ENCODE measurements at places on chromosomes 11 and 22.

- DNase-seq, result no peak
Measured at GRCh38 chr22:48702573-48703264, 1125.0 kb downstream of the BRD1 start.

GRCh38 chr11:44791316-44791925 is 64.7 kb downstream of the TSPAN18 start:
- no peak for DNase-seq

- DNase-seq, result no peak
Measured at GRCh38 chr22:37996515-37997246, 12.3 kb upstream of the SOX10 start.

GRCh38 chr22:44224166-44224565 is 43.4 kb downstream of the PARVG start:
- no peak for DNase-seq

DNA sequence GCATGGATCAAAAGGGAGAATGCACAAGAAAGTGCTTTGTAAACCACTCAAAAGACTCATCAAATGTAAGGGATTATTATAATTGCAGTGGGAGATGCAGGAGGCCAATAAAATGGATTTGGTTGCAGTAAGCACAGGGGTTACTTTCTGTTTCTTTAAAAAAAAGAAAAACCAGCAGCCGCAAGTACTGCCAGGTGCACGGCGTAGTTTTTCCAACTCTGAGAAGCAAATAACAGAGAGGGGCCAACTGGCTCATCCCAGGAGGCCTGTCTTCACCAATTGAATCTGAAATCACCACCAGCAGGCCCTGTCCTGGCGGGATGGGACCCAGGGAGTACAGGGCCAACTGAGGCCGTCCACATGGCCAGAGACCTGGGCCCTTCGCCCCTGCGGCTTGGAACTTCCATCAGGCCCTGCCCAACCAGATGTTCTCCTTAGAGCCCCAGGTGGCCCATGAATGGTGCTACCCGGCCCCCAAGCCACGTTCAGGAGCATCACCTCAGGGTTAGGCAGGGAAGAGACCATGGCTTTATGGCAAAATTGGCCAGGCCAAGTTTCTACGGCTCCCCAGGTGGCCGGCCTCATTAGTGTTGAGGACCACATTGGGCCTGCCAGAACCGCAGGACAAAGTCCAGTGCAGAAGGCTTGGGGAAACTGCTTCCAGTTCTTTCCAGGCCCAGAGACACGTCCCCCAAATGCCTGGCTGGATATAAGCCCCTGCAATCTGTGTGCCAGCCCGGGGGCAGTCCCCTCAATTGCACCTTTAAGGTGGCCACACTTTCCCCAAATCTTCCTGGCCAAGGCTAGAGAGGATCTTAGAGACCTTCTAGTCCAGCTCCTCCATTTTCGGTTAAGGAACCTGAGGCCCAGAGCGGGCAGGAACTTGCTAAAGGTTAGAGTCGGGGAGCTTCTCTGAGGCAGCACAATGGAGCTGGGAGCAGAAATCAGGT is 61.7 kb downstream of the CHRDL2 start:
- DNase-seq, result no peak

DNA sequence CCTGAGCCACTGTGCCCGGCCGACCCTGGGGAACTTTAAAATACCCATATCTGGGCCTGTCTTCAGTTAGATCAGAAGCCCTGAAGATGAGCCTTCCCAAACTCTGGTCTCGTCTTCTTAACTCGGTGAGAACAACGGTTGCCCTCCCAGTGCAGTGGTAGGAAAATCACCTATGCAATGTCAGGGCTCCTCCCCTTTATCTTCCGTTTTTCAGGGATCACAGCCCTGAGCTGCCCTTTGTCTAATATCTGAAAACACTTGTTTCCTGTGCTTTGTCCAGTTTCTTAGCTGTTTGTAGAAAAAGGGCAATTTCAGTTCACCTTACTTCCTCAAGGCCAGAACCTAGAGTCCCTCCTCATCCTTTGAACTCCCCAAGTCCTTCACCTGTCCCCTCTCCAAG is 9.4 kb downstream of the DRAP1 start:
- DNase-seq, result no peak

GRCh38 chr11:23991165-23991539 is 505.7 kb upstream of the LUZP2 start:
- no peak for DNase-seq

DNA sequence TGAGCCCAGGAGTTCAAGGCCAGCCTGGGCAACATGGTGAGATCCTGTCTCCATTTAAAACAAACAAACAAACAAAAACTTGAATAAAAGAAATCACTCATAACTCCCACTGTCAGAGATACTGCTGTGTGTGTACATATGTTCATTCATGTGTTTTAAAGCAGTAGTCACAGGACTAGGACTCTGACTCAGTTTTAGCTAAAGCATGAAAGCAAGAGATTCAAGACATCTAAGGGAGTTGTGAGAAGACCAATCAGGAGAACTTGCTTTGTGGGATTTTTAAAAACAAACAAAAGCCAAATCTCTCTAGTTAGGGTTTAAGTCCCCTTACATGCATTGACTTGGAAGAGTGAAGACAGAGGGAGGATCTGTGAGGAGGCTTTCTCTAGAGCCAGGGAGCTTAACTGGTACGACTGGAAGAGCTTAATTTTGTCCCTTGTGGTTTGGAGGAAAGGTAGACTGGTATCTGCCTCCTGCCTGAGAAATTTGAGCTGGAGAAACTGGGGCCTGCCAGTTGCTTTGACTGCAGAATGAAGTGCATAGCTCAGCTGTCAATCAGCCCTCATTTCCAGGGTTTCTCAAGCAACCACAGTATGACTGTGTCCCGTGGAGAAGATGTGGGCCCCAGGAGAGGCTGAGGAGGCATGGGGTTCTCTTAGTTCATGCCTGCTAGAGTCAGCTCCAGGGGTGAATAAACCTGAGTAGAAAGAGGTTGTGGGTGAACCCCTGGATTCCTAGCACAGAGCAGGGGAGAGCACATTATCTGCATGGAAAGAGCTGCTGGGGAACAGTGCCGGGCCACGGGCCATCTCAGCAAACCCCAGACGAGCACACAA is 30.6 kb downstream of the EXPH5 start:
- no peak for DNase-seq

DNA sequence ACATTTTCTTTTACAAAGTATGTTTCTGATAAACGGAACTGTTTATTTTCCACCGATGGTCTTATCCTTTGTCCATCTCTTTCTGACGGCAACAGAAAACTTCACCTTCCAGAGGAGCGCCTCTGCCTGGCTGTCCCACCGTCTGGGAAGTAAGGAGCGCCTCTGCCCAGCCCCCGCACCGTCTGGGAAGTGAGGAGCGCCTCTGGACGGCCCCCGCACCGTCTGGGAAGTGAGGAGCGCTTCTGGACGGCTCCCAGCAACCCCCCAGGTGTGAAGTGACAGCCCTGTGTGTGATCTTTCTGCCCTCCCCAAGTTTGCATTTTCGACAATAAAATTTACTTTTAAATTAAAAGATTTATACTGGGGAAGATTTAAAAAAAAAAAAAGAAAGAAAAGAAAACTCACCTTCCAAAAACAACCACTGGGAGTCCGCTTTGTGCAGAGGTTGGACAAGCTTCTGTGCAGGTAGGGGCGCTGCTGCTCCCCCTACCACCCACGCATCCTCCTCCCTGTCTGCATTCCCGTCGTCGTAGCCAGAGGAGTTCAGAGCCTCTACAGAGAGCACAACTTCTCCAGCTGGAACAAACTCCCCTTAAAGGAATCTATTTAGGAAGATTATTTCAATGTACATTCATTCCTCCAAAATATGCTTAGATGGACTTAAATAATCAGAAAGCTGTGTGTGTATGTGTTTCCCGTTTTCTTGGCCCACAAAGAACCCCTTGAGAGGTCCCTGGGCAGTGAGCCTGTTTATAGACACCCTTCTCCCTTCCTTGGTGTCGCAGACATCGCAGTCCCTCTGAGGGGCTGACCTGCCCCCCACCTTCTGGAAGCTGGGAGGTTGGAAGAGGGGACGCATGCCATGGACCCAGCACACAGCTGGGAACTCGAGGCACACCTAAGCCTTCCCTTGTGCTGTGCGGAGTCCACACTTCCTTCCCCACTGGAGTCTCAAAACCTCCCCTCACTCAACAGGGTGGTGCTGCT is 849 bp upstream of the APOBEC3B start:
- no peak for DNase-seq

GRCh38 chr11:86699040-86699791 is 26.8 kb upstream of the ME3 start:
- DNase-seq, result no peak
